ENCODE measurements at places on chromosomes 4 and X.
A peak's percentile ranks its signal among the peaks of the same experiment; 100 is the strongest.

- DNase-seq: no peak
Measured at GRCh38 chrX:68989456-68989855, 160.6 kb downstream of the EFNB1 start.

- no peak for DNase-seq
Measured at GRCh38 chr4:111639120-111639690, 506.0 kb upstream of the FAM241A start.

- peak; percentile 25 for DNase-seq
Measured at GRCh38 chrX:71492231-71493065, 40.5 kb upstream of the OGT start.

GRCh38 chr4:73205482-73205881 lies 53.1 kb downstream of the ANKRD17 start:
- DNase-seq: no peak
